ENCODE measurements at places on chromosomes 4 and X.

GRCh38 chrX:112071132-112071531, 11.4 kb downstream of the TRPC5 start:
- no peak for DNase-seq

GRCh38 chr4:1291996-1292702, 2.5 kb downstream of the MAEA start:
- no peak for DNase-seq

- no peak for DNase-seq
Measured at GRCh38 chr4:173194157-173194556, 25.5 kb downstream of the GALNT7 start.

DNA sequence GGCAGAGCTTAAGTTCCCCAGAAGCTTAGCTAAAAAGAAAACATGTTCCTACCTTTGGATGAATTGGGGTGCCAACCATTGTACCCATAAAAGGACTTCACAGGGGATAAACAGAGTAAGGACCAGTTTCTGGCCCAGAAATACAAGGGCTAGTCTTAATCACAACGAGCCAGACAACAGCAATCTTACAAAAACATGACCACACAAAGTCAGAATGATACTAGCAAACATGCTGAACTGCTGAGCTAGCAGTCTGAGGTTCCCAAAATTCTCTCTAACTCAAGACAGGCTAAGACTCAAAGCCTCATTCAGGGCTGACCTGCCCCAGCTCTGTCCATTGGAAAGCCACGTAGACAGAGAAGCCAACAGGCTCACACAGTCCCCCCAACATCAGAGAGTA, 40.3 kb downstream of the ATP11C start:
- DNase-seq, result no peak

DNA sequence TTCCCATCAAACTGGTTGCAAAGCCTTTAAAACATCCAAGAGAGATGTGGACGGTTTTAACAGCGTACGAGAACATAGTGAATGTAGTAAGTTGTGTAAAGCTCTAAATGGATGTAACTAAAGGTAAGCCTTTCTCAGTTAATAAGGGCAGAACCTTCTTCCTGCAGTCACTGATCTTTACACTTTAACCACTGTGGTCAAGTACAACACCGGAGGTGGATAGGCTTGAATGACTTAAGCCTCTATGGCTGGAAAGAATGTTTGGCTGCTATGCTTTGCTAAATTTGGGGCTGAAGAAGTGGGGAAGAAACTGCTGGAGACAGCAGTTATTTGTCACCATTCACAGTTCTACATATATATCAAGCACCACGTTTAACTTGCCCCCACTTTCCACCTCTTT, 285.1 kb upstream of the FMR1 start:
- DNase-seq, result no peak

DNA sequence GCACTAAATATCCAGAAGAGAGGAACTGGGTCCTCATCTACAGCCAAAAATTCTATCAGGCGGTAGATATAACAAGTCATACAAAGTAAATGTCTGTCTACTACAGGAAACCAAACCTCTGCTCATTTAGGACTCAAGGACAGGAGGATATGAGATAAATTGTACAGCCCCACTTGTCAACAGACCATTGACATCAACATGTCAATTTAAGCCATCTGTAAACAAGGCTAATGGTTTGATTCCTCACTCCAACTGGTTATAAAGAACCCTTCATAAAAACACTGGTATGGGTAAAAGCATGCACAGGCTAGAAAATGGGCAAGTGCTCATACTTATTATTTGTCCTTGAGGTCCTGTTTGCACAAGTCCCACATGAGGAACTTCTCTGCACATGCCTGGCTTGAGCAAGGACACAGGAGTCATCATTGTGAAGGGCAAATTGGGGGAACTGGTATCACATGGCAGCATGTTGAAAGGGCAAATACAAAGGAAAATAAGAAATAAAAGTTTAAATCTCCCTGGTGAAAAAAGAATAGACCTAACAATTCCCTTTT, 13.2 kb downstream of the RTL8B start:
- DNase-seq, result no peak

- no peak for DNase-seq
Measured at GRCh38 chr4:69051576-69051943, 44.7 kb upstream of the UGT2B7 start.

GRCh38 chr4:16136827-16137226, 53.0 kb upstream of the PROM1 start:
- DNase-seq, result no peak

- no peak for DNase-seq
Measured at GRCh38 chrX:106170318-106170717, 2.2 kb downstream of the PWWP3B start.

DNA sequence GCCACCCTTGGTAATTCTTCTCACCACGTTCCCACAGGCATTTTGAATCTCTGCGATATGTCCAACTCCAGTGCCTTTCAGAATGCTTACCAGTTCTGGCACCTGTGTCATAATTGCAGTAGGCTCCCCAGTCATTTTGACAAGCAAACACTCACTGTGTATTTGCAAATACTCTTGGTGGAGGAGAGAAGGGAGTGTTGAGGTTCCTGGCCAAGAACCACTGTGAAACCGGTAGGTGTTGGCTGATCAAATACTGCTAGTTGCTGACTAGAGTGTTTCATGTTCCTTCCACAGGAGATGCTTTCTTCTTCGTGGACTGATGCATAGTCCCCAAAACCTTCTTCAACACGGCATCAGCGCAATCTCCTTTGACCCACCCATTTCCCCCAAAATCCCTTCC, 16.0 kb upstream of the NLGN4X start:
- DNase-seq, result no peak

- no peak for DNase-seq
Measured at GRCh38 chr4:105594099-105595010, 41.9 kb downstream of the ARHGEF38 start.

DNA sequence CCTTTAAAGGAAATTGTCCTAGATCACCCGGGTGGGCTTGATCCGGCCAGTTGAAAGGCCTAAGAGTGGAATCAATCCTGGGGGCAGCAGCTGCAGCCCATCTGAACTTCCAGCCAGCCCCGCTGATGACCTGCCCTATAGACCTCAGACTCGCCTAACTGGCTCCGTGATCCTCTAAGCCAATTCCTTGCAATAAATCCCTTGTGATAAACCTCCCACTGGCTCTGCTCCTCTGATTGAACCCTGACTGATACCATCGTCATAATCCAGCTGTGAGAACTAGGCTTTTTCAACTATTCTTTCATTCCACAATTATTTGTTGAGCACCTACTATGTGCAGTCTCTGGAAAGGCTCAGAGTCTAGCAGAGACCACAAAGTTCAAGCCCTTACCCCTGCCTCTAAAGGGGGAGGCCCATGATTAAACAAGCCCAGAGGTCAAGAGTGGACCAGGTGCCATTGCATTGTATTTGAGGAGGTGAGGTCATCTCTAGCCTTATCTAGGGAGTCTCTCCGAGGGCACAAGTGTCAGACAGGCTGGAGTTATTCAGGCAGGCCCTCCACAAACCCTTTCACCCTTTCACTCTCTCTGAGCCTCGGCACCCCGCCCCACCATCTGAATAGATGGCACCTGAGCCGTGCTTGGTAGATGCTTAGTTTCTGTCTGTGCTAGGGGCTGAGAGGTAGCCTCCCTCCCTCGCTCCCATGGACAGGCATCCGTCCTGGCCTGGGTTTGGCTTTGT, 20.5 kb upstream of the GPR78 start:
- DNase-seq, result no peak

- no peak for DNase-seq
Measured at GRCh38 chr4:183366206-183366835, 44.1 kb upstream of the CLDN24 start.

GRCh38 chr4:94507281-94507680, 55.5 kb downstream of the PDLIM5 start:
- DNase-seq, result no peak

DNA sequence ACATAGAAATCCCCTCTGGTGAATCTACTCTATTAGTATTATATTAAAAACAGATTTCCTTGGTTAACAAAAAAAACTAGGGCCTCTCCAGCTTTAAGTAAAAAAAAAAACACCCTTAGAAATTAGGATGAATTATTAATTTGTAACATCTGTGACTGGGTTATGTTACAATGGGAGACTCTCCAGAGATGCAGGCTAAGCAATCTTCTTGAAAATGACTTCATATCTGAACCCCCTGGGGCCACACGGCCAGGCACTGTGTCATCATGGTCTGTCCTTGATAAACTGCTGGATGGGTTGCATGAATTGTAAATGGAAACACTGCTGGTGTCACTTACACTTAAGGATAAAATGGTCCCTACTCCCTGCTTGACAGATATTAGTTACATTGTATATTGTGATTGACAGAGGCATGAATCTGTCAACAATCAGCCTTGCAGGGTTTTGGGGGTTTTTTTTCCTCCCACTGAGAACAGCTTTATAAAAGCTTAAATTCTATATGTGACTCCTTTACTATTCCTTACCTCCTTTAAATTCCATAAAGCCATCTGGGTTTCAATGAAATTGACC, 49.1 kb downstream of the PRKG2 start:
- no peak for DNase-seq

- DNase-seq, result no peak
Measured at GRCh38 chr4:55475394-55476243, 71.1 kb downstream of the CLOCK start.

- DNase-seq, result no peak
Measured at GRCh38 chrX:133045986-133046385, 50.9 kb downstream of the USP26 start.

GRCh38 chrX:119290476-119290875, 54.4 kb downstream of the PGRMC1 start:
- no peak for DNase-seq

GRCh38 chr4:1767770-1768366, 25.2 kb upstream of the FGFR3 start:
- no peak for DNase-seq

- DNase-seq, result no peak
Measured at GRCh38 chr4:183326853-183327252, 4.6 kb upstream of the CLDN24 start.

DNA sequence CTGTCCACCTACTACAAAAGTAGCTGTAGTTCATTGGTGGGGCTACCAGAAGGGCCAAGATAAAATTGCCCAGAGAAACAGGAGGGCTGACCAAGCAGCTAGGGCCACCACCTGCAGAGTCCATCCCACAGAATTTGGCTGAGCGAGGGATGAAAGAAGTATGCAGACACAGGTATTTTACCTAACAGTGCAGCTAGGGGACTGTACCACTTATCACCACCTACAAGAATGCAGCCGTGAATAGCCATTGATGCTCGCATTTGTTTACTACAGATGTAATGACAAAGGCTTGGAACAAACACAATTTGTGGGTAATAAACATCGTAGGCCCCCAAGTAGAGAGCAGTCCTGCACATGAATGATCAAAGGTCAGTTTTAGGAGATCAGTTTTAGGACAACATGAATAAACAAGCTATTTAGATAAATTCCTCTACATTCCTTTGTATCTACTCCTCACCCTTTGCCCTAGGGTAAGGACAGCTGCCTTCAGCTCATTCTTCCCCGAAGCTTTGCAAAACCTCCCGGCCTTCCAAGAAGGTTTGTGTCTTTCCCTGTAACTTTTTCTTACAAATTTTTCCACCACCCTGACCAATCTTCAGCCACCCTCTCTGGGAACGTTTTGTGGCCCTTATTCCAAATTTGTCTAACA, 49.5 kb downstream of the ZNF718 start:
- no peak for DNase-seq

- DNase-seq, result no peak
Measured at GRCh38 chr4:93355411-93355810, 473.1 kb upstream of the ATOH1 start.

DNA sequence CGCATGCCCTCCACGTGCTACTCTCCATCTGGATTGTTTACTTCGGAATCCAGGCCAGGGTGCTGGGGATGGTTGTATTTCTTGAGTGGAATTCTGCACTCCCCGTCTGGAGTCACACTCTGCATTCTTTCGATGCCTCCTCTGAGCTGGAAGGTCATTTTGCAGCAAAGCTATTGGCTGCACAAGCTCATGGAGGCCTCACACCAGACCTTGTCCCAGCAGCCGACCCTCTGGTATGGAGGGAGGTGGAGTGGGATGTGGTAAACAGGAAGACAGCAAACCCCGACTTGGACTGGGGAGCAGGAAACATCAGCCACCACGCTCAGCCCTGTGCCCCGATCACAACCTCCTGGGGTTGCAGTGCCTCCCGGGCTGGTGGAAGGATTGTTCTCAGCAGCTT, 225.3 kb upstream of the LNX1 start:
- DNase-seq, result no peak

- no peak for DNase-seq
Measured at GRCh38 chrX:12892716-12893115, 13.7 kb upstream of the TLR8 start.

- no peak for DNase-seq
Measured at GRCh38 chr4:4694296-4694772, 152.5 kb upstream of the STX18 start.

GRCh38 chr4:154435895-154436294, 55.7 kb downstream of the DCHS2 start:
- no peak for DNase-seq

- no peak for DNase-seq
Measured at GRCh38 chr4:76381986-76382385, 39.0 kb downstream of the CCDC158 start.

DNA sequence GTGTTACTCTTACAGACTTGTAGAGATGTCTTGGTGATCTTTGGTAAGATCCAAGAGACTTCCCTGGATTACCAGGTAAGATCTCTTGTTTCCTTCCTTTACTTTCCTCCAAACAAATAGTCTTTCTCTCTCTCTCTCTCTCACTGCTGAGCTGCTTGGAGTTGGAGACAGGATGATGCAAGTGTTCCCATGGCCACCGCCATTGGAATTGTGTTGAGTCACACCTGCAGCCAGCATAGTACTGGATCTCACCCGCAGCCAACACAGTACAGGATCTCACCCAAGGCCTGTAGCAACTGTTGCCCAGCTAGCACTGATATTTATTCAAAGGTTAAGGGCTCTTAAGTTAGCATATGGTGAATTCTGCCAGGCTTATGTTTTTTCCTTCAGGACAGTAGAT, 1080.9 kb downstream of the FAT4 start:
- DNase-seq, result no peak

GRCh38 chr4:26296514-26296913, 24.3 kb upstream of the RBPJ start:
- no peak for DNase-seq

- DNase-seq, result no peak
Measured at GRCh38 chr4:153146031-153146430, 58.2 kb upstream of the TRIM2 start.

- DNase-seq, result no peak
Measured at GRCh38 chr4:183057255-183057654, 41.8 kb upstream of the WWC2 start.

Data from activated CD8-positive, alpha-beta memory T cell treated with anti-CD3 and anti-CD28 coated beads for 48 hours (primary cell).